ENCODE measurements at places on chromosomes 5 and 9. TPM values are rescaled to one million over a fixed set of nuclear protein-coding genes. Genes with fewer than 3 reads are reported as not detected.
A peak's percentile ranks its signal among the peaks of the same experiment; 100 is the strongest.

GRCh38 chr5:142386137-142387023 is 61.6 kb upstream of the SPRY4 start:
- no peak for DNase-seq
- no peak overlapping the region for H3K27ac ChIP-seq
- H3K27me3 ChIP-seq: no peaks in the 10 kb centered on the region
- peaks cover 22% of the 10 kb centered on the region for H3K4me1 ChIP-seq
- no peak overlapping the region for H3K4me3 ChIP-seq
- H3K36me3 ChIP-seq: no peaks in the 10 kb centered on the region

DNA sequence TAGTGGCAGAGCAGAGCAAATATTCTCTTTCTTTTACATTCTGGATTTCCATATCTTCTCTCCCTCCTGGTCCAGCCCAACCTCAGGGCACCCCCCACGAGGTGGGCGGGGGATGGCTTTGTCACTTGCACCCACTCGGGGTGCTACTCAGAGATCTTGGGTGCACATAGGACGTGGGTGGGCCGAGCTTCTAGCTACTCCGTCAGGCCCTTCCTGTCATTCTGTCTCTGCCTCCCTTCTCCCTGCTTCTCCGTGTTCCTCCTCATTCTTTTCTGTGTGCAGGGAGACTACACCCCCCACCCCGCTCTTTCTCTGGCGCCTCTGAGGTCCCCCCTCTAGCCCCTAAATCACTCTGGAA is 19.5 kb downstream of the PCDHGC5 start:
- H3K27me3 ChIP-seq: no peaks in the 10 kb centered on the region
- H3K36me3 ChIP-seq: no peaks in the 10 kb centered on the region
- H3K27ac ChIP-seq: peak overlapping the region; percentile 83
- DNase-seq: no peak

Gene OR5C1
- total RNA-seq: not detected

DNA sequence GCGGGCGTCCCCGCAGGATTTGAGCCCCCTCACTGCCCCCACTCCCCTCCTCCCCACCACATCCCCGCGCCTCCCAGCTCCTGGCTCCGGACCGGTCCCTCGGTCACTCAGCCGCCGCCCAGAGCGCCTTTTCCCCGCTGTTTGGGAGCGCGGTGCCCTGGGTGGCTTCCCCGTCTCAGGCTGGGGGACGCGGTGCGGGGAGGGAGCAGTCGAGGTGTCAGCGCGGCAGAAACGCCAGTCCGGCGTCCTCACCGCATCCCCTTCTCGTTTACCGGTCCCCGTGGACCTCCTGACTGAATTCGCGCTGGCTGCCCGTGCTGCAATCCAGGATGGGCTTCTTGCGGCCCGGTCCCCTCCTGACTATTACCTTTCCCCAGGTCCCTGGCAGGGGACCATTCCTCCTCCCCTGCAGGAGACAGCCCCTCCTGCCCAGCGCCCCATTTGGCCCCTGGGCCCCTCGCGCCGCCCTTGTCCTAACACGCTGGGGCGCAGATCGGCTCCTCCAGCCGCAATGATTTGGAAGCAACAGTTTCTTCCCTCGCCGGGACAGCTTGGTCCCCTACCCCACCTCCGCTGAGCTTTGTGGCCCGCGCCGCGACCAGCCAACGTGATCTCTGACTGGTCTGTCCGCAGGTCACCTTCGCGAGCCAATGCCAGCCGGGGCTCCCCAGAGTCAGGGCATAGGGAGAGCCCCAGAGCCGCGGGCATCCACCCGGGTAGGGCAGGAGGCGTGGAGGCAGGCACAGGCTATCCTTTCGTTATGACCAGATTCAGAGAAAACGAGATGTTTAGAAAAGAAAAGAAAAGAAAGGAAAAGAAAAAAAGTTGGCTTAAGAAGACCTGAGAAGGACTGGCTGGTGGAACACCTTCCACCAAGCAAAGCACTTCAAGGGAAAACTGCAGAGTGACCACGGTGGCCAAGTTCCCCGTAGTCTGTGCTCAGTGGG is 1.2 kb downstream of the ANKRD33B start:
- peaks cover 16% of the 10 kb centered on the region for H3K4me1 ChIP-seq
- no peaks in the 10 kb centered on the region for H3K36me3 ChIP-seq
- no peak for DNase-seq
- H3K4me3 ChIP-seq: peak overlapping the region; percentile 32
- H3K27ac ChIP-seq: peak overlapping the region; percentile 72
- peaks cover 60% of the 10 kb centered on the region for H3K27me3 ChIP-seq

- no peaks in the 10 kb centered on the region for H3K27me3 ChIP-seq
- no peak overlapping the region for H3K27ac ChIP-seq
- H3K4me1 ChIP-seq: no peaks in the 10 kb centered on the region
- no peak for DNase-seq
Measured at GRCh38 chr9:73056245-73056644, 95.4 kb upstream of the ANXA1 start.

Gene CMYA5
- 0.37 TPM for total RNA-seq

- peaks cover 9% of the 10 kb centered on the region for H3K4me1 ChIP-seq
- H3K27me3 ChIP-seq: no peaks in the 10 kb centered on the region
- no peak overlapping the region for H3K4me3 ChIP-seq
- H3K27ac ChIP-seq: no peak overlapping the region
- peaks cover 42% of the 10 kb centered on the region for H3K36me3 ChIP-seq
Measured at GRCh38 chr5:32273821-32274220, 38.9 kb downstream of the MTMR12 start.

Gene PCSK1
- total RNA-seq: 1.6 TPM

Gene BHMT
- total RNA-seq: not detected

Gene LCN9
- not detected for total RNA-seq

Gene BAG1
- 73.2 TPM for total RNA-seq

DNA sequence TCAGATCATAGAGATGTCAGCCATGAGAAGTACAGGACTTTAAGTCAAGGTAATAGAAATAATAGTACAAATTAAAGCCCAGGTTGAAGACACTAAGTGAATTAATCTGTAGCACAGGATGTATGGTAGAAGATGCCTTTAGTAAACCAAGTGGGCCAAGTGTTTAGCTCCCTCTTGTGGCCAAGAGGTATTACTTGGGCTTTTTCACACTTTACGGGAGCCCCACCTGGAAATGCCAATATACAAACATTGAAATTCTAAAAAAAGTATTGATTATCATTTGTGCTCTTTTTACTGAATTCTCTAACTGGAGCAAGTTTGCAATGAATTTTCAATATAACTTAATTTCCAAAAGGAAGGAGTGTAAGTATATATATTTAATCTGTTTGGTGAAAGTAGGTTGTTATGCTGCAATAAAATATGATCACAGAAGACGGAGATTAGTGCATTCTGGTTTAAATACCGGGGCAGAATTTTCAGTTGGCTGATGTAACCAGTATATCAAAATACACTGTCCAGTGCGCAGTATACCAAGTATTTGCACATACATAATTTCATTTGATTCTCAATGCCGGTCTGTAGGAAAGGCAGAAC is 84.7 kb downstream of the PARP8 start:
- no peak overlapping the region for H3K4me3 ChIP-seq
- peak; percentile 12 for DNase-seq
- no peak overlapping the region for H3K27ac ChIP-seq

GRCh38 chr5:9196403-9197227 is 349.3 kb downstream of the SEMA5A start:
- no peaks in the 10 kb centered on the region for H3K4me1 ChIP-seq
- H3K4me3 ChIP-seq: no peak overlapping the region
- no peaks in the 10 kb centered on the region for H3K27me3 ChIP-seq
- H3K27ac ChIP-seq: no peak overlapping the region
- H3K36me3 ChIP-seq: no peaks in the 10 kb centered on the region
- no peak for DNase-seq

Gene FRMD3
- total RNA-seq: 21.7 TPM

Measured in transverse colon (tissue), 4 donors.